ENCODE measurements at places on chromosomes 1 and 21.

- DNase-seq = peak; percentile 74
These were observed 83.8 kb upstream of the HOOK1 start for GRCh38 chr1:59730759-59731478.

- DNase-seq = no peak
These were observed 21.9 kb downstream of the USP48 start for GRCh38 chr1:21761052-21761451.

- DNase-seq = no peak
These were observed 15.2 kb upstream of the SRP9 start for GRCh38 chr1:225762444-225762843.

DNA sequence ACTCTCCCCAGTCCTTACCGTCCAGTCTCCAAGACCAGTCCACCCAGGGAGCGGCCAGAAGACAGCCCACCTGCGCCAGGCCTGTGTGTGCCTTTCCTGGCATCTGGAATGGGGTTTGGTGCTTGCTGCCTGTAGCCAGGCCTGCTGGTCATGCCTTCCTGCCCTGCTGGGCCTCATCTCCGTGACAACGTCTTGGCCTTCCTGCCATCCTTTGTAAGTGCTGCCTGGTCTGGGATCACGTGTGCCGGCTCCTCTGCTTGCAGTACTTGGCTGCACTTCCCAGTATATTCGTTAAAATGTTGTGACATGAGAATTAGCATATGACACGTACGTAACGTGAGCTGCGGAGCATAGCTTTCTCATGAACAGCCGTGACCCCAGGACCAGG, 145.3 kb upstream of the COL6A1 start:
- no peak for DNase-seq

GRCh38 chr1:236141447-236142252, 689 bp upstream of the GPR137B start:
- DNase-seq = no peak

DNA sequence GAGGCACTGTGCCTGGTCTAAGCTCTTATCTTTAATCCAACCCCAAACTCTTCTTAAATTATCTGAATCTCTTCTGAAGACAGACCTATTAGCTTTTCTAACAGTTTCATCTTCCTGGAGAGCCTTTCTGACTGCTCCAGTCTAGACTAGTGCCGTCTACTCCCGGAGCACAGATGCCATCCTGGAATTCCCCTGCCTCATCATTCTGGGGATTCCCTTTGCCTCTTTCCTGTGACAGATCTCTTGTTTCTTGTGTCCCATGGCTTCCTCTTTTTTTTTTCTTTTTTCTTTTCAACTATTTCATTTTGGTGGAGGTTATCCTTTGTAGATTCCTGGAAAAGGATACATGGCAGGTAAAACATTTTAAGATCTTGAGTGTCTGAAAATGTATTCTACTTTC, 11.7 kb downstream of the SEMA4A start:
- no peak for DNase-seq

DNA sequence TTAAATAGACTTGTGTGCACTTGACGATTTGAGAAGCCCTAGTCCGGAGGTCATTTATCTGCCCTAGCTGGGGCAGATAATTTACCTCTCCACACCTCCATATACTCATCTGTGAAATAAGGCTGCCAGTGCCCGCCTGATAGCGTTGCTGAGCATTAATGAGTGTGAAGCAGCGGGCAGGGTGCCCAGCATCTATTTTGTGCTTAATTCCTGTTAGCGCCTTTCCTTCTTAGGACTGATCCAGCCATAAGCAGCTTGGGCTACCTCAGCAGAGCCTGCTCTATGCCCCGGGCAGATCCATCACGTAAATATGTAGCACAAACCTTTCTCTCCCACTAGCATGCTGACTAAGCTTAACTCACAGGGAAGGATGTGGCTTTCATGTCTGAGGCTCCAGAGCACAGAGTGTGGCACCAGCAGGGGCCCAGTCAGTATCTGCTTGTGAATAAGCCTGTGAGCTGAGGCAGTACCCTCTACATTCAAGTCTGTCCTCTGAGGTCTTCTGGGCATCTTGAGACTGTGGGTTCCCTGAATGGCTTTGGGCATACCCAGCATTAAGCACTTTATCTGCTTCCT, 21.5 kb upstream of the RNF187 start:
- no peak for DNase-seq

DNA sequence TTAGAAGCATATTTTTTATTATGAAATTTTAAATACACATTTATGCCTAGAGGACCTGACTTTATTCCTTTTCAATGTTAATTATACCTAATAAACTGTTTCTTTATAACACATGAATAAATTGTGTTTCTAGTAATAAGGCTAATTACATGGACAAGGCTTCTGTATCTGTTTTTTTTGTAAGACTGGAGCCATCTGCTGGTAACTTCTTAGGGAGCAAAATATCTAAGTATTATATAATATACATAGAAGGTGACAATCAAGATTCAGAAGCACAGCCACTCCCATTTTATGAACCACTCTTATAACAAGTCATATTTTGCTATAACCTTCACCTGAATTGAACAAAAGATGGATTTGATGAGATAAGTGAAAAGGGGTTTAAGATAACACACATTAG, 84.2 kb downstream of the LBR start:
- DNase-seq = no peak

DNA sequence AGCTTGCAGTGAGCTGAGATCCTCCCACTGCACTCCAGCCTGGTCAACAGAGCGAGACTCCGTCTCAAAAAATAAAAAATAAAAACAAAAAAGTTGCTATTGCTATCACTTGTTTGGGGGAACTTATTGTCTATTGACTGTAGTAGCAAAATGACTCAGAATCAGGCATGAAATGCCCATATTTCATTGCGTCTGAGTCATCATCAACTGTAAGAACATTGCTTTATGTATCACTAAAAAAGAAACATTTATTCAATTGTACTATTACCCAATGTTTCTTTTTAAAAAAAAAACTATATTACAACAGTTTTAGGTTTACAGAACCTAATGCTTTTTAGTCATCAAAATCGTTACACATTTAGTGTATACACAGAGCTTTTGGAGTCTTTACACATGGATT, 91.0 kb upstream of the FMN2 start:
- no peak for DNase-seq

DNA sequence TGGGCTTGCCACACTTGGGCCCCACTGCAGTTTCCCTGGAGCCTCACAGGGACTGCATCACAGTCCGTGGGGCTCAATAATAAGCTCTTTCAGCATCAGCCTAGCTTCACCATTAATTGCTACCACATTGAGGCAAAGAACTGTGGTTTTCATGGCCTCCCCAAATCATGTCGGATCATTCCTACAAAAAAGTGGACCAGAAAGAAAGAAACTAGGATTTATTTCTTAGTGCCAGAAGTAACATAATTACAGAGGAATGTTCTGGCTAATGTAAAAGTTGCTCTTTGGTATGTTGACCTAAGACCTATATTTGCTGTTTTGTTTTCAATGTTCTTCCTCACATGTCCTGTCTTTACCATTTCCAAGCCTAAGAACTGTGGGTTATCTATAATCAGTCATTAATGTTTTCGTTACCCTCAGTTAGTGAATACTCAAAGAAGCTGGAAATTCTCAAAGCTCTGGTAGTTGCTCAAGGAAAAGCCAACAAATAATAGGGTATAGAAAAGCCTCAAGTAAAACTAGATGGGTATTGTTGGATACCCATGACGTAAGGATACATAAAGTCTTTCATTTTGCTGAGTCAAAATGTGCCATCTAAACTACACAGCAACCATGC, 173.9 kb downstream of the LTN1 start:
- no peak for DNase-seq

- DNase-seq = no peak
These were observed 17.6 kb upstream of the TSHB start for GRCh38 chr1:115012006-115012405.

GRCh38 chr1:54134295-54134694, 18.5 kb downstream of the CDCP2 start:
- no peak for DNase-seq

- no peak for DNase-seq
These were observed 1.3 kb downstream of the IGSF9 start for GRCh38 chr1:159943908-159944622.

DNA sequence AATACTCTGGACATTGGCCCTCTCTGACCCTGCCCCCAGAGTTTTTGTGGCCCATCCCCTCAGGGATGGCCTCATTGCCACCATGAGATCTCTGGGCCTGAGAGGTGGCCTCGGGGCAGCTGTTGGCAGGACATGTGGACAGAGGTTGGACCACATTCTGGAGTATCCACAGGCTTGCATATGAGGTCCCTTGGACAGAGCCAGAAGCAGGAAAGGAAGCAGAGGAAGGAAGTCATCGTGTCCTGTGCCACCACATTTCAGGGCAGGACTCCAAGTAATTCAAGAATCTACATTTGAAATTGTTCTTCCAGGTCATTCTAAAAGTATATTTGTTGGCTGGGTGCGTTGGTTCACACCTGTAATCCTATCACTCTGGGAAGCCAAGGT, 95.9 kb upstream of the PPP2R5A start:
- no peak for DNase-seq

DNA sequence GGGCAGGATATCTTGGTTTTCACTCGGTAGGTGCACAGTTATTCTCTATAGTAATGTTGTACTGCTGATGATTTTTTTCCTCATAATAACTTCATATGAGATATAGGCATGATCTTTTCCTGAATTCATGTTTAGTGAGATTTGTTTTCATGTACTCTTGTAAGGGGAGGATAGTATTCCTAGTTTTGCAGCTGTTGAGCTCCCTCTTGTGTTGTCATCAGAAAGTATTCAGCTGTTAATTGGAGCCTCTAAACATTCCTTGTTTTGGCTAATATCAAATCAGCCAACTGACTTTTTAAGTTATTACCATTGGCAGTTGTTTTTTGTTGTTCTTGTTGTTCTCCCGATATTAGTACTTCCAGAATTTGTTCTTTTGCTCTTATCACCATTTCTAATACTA, 24.4 kb downstream of the OR10R2 start:
- DNase-seq = no peak

GRCh38 chr1:64745986-64746940, 1.4 kb downstream of the RAVER2 start:
- no peak for DNase-seq

GRCh38 chr1:5856246-5856815, 135.9 kb downstream of the NPHP4 start:
- DNase-seq = no peak

GRCh38 chr1:157168015-157168414, 29.8 kb upstream of the ETV3 start:
- no peak for DNase-seq

DNA sequence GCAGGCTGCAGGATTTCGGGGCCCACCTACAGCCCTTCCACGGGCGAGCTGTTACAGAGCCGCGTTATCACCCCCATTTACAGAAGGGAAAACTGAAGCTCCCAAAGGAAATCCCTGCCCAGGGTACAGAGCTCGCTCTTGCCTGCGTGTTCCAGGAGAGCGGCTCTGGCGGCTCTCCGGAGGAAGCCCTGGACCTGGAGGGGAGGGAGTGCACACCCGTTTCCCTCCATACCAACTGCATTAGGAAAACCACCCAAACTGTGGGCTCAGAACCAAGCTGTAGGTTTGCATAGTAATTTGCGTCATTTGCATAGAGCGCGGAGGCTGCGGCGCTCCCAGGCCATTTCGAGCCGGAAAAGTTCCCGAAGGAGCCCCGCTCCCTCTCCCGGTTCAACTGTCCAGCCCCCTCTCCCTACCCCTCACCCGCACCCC, 24.7 kb upstream of the ADGRB2 start:
- DNase-seq = no peak

DNA sequence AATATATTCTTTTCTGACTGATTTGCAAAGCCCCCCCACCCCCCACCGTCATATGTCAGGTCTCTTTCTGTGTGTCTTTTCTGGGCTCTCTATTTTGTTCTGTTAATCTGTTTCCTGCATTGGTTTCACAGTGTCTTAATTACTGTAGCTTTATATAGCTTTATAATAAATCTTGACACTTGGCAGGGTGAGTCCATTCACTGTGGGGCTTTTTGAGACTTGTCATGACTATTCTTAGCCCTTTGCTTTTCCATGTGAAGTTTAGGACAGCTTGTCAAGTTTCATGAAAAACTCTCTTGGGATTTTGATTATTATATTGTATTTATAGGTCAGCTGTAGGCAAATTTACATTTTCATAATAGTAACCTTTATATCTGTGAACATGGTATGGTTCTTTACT, 50.4 kb downstream of the MIGA1 start:
- no peak for DNase-seq

DNA sequence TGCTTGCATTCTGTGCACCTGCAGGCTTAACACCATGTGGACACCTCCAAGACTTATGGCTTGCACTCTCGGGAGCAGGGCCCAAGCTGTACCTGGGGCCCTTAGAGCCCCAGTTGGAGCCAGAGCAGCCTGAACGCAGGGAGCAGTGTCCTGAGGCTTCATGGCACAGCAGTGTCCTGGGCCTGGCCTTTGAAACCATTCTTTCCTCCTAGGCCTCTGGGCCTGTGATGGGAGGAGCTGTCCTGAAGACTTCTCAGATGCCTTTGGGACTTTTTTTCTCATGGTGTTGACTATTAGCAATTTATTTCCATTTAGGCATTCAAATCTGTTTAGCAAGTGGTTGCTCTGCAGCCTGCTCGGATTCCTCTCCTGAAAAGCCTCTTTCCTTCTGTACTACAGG, 11.0 kb downstream of the RPTN start:
- no peak for DNase-seq
